ENCODE measurements at places on chromosomes 12 and 14.

- DNase-seq = no peak
Measured at GRCh38 chr12:55296469-55296868, at the start of gene OR6C6. Gene OR6C6, minus strand, starts transcription at chr12:55296569. Its CDS starts 1,337 bp downstream, at chr12:55295232.

GRCh38 chr12:121443193-121443870, 43.4 kb downstream of the RNF34 start:
- DNase-seq = no peak

- no peak for DNase-seq
Measured at GRCh38 chr12:34606749-34607519, 584.6 kb downstream of the ALG10 start.

GRCh38 chr14:93004699-93005082, 81.7 kb downstream of the CHGA start:
- DNase-seq = no peak

GRCh38 chr14:87990682-87991081, 2.3 kb downstream of the GALC start:
- no peak for DNase-seq

- no peak for DNase-seq
Measured at GRCh38 chr12:67453191-67453590, 184.0 kb downstream of the CAND1 start.

GRCh38 chr12:84779169-84779568, 133.4 kb downstream of the SLC6A15 start:
- no peak for DNase-seq

GRCh38 chr12:47767216-47767724, 5.8 kb upstream of the SLC48A1 start:
- no peak for DNase-seq

- no peak for DNase-seq
Measured at GRCh38 chr14:71062581-71063303, 155.5 kb downstream of the PCNX1 start.

DNA sequence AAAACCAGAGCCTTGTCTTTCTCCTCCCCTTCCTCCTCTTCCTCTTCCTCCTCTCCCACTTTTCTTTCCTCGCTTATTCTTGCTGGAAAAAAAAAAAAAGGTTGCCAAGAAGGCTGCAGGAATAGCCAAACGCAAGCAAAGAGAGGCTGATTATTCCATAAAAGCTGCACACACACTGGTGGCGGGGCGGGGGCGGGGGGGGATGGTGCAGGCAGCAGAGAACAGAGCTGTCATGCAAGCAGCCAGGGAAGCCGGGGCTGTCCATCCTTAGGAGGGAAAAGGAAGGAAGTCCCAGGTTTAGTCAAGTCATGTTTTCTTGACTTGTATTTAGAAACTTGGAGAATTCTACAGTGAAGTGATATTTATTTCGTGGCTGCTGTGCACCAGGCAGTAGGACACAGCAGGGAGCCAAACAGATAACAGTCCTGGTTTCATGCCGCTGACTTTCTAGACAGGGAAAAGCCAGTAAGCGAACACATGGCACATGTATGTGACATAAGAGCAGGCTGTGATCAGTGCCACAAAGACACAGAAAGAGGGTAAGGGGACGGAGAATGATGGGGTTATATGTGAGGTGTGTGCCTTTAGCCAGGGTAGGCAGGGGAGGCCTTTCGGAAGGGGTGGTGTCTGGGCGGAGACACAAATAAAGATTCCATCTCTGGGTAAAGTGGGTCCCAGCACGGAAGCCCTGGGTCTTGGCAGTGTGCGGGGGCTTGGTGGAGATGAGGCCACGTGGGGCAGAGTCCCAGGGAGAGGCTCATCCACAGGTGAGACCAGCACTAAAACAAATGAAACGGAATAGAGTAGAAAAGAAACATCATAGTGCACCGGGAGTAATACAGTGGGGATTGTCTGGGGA, 56.6 kb upstream of the SCN8A start:
- DNase-seq = no peak

- DNase-seq = no peak
Measured at GRCh38 chr14:73471582-73472184, 13.3 kb upstream of the NUMB start.

GRCh38 chr14:91244501-91244901, at the start of gene GPR68:
Gene GPR68, minus strand, starts transcription at chr14:91244704. Its CDS starts 9,654 bp downstream, at chr14:91235050.
- no peak for DNase-seq

- no peak for DNase-seq
Measured at GRCh38 chr12:100845095-100845494, 50.5 kb downstream of the ANO4 start.

GRCh38 chr14:103707329-103708263, 7.7 kb downstream of the XRCC3 start:
- no peak for DNase-seq

DNA sequence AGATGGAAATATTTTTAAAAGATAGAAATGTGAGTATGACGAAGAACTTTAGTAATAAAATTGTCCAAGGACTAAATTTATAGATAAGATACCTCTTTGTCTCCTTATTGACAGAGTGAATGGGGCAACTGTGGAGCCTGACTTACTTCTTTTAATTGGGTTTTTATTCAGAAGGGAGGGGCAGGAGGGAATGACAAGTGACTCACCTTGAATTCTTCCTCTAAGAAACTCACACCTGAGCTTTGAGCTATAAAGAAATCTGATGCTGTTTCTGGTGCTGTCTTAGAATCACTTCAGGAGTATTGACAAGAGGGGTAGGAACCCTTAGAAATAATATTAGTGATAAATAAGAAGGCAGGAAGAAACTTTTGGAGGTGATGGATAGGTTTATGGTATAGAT, 951 bp downstream of the NR1H4 start:
- DNase-seq = no peak

DNA sequence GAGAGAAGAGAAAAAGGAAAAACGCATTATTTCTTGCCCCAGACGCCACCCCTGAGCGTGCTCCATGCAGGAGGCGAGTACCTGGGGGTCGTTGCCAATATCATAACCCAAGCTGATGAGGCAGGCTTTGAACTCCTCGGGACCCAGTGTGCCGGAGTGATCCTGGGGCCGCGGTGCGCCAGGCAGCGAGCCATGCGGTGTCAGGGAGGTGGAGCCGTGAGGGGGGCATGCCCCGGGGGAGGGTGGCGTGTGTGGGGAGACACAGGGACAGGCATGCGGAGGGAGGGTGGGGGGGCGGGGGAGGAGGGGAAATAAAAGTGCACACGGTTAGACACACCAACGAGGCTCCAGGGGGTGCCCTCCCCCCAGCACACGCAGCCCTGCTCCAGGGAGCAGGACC, 86.0 kb upstream of the ZFP36L1 start:
- no peak for DNase-seq

DNA sequence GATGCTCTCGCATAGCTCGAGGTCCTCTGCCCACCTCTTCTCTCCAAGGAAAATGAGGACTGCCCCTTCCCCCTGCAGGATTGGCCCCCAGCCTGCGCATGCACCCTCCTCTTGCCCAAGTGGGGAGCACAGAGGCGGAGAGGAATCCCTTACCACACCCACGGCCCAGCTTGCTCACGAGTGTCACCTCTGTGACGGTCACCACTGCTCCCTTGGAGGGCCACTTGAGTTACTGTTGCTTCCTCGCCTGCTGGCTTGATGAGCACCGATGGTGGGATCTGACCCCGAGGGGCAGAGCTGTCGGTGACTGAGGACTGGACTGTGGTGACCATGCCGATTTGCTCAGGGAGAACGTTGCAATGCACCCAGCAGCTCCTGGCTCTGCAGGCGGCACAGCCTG, 41.7 kb downstream of the FOXN4 start:
- DNase-seq = no peak

- no peak for DNase-seq
Measured at GRCh38 chr12:12048266-12048665, 22.5 kb upstream of the BCL2L14 start.

GRCh38 chr12:66584673-66585072, 94.2 kb downstream of the GRIP1 start:
- no peak for DNase-seq

GRCh38 chr12:50200552-50201273, 33.5 kb upstream of the CERS5 start:
- DNase-seq = no peak

- DNase-seq = no peak
Measured at GRCh38 chr12:45994736-45995135, 4.4 kb upstream of the SCAF11 start.

DNA sequence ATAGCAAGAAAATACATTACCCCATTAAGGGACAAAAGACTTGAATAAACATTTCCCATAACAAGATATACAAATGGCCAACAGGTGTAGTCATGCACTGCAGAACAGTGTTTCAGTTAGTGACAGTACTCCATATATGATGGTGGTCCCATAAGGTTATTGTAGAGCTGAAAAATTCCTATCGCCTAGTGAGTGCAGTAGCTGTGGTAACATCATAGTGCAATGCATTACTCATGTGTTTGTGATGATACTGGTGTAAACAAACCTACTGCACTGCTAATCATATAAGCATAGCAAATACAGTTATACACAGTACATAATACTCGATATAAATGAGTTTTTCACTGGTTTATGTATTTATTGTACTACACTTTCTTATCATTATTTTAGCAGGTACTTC, 168.7 kb downstream of the C12orf75 start:
- DNase-seq = no peak

DNA sequence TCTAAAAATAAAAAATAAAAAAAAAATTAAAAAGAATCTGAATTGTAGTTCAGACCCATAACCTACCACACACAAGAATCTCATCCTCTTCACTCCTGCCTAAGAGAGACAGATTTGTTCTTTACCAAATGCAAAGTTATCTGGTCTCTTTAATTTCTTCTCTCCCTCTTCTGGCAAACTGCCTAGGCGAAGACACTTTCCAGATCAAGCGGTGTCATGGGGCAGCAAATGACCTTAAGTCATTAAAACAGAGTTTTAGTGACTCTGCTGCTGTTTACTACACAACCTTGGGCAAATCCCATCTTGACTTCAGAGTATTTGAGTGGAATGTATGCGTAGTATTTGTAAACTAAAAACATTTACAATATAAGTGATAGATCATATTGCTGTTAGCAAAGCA, 60.9 kb upstream of the NID2 start:
- DNase-seq = no peak

- no peak for DNase-seq
Measured at GRCh38 chr14:60805841-60806430, 71.4 kb downstream of the MNAT1 start.

DNA sequence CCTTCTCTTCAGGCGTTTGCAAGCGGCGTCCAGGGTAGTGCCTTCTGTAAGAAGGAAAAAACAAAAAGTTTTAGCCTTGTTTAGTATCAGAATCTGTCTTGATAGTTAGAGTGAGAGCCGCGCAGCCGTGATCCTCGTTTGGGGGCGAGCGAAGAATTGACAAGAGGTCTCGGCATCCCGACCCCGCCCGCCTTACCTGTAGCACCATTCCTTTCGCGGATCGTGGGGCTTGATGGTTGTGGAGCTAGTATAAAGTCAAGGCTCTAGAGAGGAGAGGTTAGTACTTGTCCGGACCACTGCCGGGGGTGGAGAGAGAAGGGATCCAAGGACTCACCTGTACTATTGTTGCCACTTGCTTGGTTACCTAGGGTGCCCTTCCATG, 494 bp downstream of the TMTC3 start:
- no peak for DNase-seq

DNA sequence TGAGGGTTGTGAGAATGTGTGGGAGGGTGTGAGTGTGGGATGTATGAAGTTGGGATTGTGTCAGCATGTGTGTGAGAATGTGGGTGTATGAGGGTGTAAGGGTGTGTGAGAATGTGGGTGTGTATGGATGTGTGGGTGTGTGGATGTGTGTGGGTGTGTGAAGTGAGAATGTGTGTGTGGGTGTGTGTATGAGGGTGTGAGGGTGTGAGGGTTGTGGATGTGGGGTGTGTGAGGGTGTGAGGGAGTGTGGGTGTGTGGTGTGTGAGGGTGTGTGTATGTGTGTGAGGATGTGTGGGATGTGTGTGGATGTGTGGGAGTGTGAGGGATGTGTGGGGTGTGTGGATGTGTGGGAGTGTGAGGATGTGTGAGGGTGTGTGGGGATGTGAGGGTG, 37.0 kb downstream of the TMEM121 start:
- DNase-seq = no peak

- DNase-seq = no peak
Measured at GRCh38 chr12:57836442-57837375, 9.8 kb downstream of the CTDSP2 start.

- DNase-seq = peak; percentile 33
Measured at GRCh38 chr12:106841510-106842302, 67.2 kb downstream of the RIC8B start.

DNA sequence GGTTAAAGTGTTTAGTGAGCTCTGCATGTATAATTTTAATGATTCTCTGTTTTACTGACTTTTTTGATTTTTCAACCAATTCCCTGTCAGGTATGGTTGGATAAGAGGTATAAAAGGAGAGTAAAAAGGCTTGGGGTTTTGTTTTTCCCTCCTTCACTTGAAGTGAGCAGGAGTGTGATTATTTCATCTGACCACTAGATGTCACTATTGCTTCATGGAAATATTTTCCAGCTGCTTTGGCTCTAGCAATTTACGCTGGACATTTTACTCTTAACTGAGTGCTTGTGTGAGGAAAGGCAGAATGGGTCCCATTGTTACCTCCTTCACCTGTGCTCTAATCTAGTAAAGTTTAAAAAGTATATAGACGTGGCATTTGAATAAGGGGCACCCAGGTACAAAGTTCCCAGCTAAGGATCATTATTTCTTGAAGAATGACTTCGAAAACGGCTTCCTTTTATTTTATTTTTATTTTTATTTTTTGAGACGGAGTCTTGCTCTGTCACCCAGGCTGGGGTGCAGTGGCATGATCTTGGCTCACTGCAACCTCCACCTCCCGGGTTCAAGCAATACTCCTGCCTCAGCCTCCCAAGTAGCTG, 66.5 kb downstream of the TBC1D30 start:
- peak; percentile 60 for DNase-seq

DNA sequence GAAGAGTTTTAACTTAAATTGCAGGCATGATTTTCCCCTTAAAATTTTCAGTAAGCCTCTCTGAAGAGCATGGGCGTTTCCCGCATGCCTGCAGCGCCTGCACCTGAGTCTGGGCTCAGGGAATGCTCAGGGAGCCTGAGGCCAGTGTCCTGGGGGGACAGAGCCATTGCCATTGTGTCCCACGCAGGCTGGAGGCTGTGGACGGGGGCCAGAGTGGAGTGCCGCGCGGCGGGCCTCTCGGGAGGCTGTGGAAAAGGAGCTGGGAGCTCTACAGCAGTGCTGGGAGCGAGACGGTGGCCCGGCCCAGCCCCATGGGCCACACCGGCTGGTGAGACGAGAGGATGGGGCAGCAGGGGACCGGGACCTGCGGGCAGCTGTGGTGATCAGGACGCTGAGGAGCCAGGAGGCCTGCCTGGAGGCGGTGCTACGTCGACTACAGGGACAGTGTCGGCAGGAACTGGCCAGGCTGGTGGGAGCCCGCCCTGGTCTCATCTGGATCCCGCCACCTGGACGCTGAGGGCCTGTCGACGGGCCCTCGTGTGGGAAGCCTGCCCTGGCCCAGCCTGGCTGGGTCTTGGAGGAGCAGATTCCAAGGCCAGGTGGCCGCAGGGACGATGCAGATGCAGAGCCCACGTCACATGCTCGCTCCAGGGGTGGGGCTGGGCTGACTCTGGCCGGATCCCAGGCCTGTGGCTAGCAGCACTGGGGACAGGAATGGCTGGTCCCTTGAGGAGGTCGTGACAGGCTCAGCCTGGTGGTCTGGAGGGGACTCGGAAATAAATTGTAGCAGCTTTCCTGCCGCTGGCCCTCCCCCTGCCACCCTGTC, 7.6 kb downstream of the TEDC1 start:
- no peak for DNase-seq

All from right renal cortex interstitium (tissue), 3 donors.